ENCODE measurements at places on chromosomes 7 and 10.

GRCh38 chr10:114682121-114682520 lies 24.0 kb upstream of the ABLIM1 start:
- DNase-seq, result no peak

GRCh38 chr7:90752051-90752450 lies 155.9 kb downstream of the CDK14 start:
- no peak for DNase-seq

GRCh38 chr10:60846173-60846572 lies 67.9 kb downstream of the CDK1 start:
- no peak for DNase-seq

- DNase-seq, result no peak
These were observed 297.1 kb downstream of the CACNA2D1 start for GRCh38 chr7:82146491-82146890.

- no peak for DNase-seq
These were observed 64.1 kb downstream of the MICU1 start for GRCh38 chr10:72561745-72562166.

DNA sequence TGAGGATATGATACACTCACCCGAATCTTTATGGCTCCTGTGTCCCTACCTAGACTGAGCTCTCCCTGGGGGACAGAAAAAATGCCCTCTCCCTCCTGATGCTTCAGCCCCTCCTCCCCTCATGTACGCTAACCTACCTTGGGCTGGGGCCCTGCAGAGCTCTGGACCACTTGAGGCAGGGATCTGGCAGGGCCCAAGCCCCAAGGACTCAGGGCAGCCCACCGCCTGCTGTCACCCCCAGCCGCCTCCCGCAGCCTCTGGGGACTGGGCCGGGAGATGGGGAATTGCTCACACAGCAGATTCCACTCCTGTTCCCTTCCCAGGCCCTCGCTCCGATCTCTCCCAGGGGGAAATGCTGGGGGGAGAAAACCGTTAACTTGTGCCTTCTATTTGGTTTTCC lies 32.9 kb upstream of the LBX1 start:
- no peak for DNase-seq

DNA sequence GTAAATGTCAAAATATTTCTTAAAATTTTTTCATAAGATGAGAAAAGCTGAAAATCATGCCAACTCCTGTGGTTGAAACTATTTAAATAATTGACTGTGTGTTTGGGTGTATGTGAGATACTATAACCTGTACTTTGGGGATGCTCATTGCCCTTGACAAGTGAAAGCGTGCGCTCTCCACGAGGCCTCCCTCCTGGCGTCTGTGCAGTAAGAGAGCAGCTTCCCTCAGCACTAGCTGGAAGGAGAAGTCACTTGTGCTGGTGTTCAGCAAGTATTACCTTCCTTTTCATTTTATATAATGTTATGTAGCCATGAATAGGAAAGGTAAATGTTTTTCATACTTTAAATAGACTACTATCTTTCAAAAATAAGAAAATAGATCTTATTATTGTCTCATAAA lies 118.9 kb downstream of the ZEB1 start:
- no peak for DNase-seq

GRCh38 chr10:89916468-89917215 lies 215.3 kb downstream of the KIF20B start:
- DNase-seq, result no peak

DNA sequence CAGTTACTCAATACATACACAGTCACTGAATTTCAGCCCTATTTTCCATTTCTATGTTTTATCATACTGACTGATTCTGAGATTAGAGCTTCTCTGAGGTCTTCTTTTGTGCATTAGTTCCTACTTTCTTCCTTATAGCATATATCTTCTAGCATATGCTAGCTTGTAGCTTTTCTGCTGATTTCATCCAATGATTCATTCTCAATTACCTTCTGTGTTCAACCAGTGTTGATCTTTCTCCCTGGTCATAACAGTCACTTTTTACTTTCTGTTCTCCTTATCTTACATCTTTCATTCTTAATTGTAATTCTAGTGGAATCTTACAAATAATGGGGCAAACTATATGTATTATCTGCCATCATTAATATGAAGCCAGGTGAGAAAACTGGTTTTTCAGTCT lies 159.5 kb upstream of the HGF start:
- DNase-seq, result no peak

DNA sequence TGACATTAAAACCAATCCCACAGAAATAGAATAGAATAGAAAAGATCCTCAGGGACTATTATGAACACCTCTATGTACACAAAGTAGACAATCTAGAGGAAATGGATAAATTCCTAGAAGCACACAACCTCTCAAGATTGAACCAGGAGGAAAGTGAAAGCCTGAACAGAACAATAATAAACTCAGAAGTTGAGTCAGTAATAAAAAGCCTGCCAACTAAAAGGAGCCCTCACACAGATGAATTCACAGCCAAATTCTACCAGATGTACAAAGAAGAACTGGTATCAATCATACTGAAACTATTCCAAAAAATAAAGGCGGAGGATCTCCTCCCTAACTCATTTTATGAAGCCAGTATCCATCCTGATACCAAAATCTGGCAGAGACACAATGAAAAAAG lies 220.3 kb upstream of the HPS1 start:
- no peak for DNase-seq

DNA sequence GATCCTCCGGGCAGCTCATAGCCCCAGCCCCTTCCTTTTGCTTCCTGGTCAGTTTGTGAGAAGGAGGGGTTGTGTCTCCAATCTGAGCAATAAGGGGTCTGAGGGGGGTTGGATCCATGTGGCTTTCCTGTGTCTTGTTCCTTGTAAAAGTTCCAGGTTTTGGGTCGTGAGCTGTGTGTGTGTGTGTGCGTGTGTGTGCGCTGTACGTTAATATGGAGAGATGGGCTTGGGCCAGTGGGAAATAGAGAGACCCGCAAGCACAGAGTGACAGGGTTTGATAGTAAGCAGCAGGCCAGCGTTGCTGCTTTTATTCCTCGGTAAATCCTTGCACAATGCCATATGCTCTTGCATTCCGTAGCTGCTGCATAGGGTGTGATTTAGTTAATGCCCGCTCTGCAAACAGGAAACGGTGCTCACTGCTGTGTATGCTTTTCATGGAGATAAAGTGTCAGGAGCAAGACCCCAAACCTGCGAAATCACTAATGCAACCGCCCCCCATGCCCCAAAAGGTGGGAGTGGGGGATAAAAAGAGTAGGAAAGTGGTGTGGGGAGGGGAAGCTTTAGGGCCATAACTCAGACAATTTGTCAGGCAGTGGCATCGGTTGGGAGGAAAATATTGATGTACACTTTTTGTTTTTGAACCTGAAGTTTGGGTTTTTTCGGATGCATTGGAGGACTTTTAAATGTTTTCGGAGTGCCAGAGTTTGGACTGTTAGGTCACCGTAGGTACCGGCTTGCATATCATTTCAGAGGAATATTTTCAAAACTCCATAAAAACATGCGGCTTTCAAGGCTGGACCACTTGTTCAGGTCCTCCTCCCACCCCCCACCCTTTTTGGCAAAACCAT lies 108.7 kb downstream of the TCF7L2 start:
- no peak for DNase-seq

DNA sequence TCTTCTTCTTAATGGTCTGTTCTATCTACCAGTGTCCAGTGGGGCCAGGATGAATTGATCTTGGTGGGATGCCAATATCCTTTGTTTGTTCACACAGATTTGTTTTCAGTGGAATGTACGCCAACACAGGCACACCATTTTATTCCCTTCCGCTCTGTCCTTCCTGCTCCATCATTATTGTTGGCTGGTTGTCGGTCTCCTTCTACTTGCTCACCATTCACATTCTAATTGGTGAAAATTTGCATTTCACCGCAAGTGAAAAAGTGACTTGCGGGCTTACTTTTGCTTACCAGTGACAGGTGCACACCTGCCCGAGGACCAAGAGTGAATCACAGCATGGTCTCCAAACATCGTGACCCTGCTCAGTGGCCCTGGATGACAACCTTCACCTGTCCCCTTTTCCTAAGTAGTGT lies 148.3 kb downstream of the NOC3L start:
- DNase-seq, result no peak

DNA sequence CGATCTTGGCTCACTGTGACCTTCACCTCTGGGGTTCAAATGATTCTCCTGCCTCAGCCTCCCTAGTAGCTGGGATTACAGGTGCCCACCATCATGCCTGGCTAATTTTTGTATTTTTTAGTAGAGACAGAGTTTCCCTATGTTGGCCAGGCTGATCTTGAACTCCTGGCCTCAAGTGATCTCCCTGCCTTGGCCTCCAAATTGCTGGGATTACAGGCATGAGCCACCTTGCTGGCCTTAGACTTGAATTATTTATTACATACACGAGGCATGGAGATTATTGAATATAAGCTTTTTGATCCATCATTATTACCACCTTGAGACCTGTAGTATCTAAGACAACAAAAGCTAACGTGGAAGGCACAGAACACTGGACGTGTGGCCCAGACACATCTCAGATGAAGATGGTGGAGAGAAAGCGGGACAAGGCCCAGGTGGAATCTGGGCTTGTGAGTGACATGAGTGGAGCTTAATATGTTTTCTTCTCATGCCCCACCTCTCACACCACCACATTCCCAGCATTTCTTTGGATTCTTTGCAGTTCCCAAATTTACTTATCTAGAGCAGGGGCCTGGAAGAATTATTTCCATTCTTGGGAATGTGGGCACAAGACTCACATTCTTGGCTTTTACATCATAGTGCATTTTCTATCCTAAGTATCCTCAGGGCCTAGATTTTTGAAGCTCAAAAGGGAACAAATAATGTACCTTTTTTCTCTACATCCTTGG lies 76.6 kb downstream of the SUGCT start:
- DNase-seq, result no peak

GRCh38 chr10:46272863-46273415 lies 13.9 kb upstream of the ANTXRL start:
- DNase-seq, result no peak

GRCh38 chr7:93574646-93575554 lies at the start of gene CALCR:
TSS of gene CALCR (minus strand) at chr7:93574724. CDS start at chr7:93486981, 87,743 bp downstream.
- no peak for DNase-seq

Measured in Right ventricle myocardium superior (tissue), 1 donor.